ENCODE measurements at places on chromosomes 3 and 15.
A peak's percentile ranks its signal among the peaks of the same experiment; 100 is the strongest.

DNA sequence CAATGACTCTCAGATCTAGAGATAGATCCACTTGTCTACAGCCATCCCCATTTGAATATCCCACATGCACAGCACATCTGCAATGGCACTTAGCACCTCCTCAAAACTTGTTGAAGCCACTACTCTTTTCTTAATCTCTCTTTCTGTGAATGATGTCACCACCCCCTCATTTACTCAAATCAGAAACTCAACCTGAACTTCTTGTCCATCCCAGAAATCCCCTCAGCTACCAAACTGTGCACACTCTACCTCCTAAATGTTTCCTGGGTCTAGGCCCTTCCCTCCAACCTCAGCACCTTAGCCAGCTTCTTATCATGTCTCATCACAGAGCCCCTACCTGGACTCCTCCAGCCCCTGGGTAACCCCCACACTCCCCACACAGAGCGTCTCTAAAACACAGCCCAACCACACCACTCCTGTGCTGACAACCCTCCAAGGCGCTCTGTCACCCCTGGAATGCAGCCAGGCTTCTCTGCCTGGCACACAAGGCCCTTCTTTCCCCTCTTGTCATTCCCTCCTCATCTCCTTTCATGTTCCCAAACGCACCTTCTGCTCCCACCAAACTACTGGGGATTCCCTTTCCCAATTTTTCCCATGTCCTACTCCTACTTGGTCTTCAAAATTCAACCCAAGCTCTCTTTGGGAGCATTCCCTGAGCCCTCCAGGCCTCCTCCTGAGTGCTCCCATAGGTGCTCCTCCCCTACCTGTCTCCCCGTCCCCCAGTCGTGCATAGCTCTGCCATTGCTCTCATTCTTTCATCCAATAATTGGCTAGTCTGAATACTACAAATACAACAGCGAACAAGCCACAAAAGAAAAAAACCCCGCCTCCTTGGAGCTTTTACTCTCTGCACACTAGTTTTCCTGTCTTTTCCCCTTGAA is 39.8 kb upstream of the ZBTB38 start:
- DNase-seq, result peak; percentile 66

- no peak for DNase-seq
These were observed 16.6 kb upstream of the AEN start for GRCh38 chr15:88604381-88605188.

DNA sequence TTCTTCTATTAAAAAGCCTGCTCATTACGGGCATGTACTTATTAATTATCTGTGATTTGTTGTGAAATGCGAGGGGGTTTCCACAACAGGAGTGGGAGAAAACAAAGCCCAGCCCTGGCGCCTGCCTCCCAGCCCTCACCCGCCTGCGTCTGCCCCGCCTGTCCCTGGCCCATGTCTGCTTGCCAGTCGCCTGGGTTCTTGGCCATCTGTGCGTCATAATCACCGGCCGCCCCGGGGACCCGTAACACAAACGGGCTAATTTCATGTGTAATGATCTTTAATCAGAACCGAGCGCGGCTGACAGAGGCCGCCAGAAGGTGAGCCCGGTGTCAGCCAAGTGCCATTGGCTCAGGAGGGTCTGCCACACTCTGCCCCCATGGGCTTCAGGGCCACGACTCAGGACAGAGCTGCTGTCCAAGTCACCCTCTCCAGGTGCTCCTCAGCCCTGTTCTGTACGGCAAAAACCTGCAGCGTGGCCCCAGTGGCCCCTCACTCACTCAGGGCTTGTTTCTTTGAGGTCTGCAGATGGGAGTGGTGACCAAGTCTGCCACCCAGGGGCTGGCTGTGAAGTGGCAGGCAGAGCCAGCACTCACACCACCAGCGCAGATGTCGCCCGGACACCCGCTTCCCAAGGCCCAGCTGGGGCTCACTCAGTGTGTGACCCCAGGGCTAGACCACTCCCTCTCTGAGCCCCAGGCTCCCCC is 28.8 kb upstream of the TMEM115 start:
- DNase-seq, result no peak

GRCh38 chr15:65033659-65034269 is 4.3 kb upstream of the MTFMT start:
- DNase-seq, result peak; percentile 59

DNA sequence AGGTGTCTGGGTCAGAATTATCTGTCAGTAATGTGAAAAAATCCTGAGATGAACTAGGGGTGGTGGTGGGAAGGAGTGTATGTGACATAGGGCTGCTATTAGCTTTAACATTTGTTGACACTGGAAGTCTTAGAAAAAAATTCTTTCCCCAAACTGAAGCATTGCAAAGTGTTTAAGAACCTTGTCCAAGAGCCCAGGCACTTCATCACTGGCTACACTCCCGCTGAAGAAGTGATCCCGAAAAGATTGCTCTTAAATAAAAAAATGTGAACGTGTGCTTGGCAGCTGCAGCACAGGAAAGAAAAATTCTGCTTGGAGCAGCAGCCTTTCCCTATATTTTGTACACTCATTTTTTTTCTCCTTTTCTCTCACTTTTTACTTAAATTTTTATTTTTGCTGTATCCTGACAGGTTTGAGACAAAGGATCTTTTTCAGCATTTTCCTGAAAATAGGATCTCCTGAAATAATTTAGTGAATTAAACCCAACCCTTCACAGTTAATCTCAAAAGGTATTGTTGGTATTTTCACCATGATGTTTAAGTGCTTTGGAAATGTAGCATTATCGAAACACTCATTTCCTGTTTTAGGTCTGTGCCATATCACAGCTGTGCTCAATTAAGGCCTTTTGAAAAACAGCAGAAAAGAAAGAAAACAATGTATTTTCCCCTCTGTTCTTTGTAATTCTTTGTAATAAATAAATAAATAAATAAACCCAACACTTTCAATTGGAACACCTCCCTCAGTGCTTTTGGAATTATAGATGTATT is 477.6 kb downstream of the ZNF385D start:
- no peak for DNase-seq

DNA sequence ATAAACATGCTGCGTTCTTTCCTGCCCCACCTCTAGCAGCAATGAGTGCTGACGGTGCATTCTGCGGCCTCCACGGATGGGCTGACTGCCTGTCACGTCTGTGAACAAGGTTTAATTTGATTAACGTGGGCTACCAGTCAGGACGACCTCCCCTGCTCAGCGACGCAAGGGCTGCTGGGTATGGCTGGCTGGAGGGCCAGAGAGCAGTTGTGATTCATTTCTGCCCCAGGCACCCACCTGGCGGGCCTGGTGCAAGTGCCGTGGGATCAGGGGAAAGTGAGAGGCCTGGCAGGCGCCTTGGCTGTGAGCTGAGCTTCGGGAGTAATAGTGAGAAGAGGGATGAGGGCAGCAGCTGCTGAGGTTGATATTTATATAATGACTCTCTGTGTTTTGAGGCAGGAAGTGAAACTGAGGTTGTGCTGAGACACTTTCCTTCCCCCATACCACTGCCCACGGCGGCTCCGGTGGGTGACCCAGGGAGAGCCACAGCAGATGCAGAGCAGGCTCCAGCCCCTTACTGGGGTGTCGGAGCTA is 190.4 kb upstream of the BCL6 start:
- DNase-seq, result peak; percentile 65

DNA sequence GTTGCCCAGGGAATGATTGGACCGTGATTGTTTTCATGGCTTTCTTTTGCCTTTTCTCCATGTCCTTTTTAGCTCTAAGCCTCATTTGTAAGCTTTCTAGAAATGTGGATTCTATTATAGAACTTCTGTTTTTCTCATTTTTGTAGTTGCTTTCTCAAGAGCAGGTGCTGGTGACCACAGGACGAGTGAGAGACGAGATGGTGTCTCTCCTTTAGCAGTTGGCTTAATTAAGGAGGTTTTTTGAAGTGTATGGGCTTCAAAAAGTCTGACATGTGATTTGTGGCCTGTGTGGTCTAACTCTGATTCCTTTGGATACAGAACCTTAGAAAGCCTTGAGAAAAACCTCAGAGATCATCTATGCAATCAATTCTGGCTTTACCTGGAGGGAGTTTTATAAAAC is 292.8 kb downstream of the LPP start:
- DNase-seq, result peak; percentile 13
